Stimulated activated CD8-positive, alpha-beta memory T cell treated with anti-CD3 and anti-CD28 coated beads, Interleukin-7, amount 100 ng/mL, for 48 hours (primary cell): ENCODE measurements at places on chromosomes 2 and 18.

DNA sequence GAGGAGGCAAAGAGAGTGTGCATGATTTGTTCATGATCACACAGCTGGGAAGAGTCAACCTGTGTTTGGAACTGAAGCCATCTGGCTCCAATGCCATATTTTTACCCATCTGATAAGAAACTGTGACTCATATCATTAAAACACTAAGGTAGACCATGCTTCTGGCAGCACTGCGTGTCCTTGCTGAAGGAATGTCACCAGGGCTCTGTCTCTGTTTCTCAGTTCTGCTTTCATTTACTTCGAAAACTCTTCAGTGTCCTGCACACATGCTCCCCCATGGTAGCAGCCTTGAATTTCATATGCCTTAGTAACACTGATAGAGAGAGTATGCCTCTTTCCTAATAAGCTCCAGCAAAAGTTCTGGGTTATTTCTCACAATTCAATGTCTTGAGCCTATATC lies 830.4 kb downstream of the DCDC2C start:
- no peak for DNase-seq

GRCh38 chr2:52395912-52396311 lies 1364.0 kb upstream of the NRXN1 start:
- DNase-seq, result no peak

- DNase-seq, result no peak
These were observed 8.7 kb upstream of the NGEF start for GRCh38 chr2:233021771-233022170.

DNA sequence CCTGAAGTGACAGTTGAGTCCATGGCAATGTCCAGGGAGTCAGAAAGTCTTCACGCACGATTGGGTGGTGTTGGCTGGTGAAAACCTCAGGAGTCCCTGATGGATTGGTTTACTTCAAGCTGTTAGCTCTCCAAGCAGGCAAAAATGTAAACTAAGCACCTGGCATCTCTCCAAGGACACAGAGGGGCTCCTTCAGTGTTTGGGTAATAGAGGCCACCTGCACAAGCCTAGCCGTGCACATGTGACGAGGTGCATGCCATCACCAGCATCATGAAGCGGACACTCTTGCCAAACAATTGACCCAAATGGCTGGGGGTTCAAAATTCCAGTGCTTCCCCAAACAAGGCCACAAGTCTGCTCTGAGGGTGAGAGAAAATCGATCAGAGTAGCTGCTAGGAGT lies 104.7 kb upstream of the CD302 start:
- DNase-seq, result no peak

DNA sequence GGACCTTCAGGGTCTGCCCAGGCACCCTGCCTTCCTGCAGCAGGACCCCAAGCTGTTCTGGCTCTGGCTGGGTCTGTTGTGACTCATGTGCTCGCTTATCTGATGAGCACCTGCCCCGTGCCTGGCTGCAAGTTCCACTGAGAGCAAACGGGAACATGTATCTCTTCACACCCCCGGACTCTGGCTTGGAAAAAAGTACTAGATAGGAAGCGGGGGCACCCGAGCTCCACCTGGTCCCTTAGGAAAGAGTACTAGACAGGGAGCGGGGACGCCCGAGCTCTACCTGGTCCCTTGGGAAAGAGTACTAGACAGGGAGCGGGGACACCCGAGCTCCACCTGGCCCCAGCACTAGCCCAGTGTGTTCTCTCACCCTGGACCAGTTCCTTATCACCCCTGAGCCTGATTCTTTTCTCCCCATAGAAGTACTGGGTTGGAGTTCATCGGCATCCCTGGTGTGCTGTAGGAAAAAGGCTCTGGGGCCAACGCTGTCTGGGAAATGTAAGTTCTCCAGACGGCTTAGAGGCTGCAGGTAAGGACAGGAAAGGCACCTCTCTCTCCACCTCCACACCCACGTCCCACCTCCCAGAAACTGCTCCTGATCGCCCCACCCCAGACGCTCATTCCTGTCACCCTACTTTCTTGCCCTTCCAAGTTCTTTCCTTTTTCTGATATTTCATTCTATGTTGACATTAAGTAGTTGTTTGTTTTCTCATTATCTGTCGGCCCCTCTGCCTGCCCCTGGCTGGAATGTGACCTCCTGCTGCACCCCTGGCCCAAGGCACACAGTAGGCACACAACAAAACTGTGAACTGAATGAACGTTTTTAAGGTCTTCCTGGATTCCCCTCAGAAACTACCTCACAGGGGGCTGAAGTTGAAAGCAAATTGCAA lies 40.2 kb downstream of the HDAC4 start:
- no peak for DNase-seq

DNA sequence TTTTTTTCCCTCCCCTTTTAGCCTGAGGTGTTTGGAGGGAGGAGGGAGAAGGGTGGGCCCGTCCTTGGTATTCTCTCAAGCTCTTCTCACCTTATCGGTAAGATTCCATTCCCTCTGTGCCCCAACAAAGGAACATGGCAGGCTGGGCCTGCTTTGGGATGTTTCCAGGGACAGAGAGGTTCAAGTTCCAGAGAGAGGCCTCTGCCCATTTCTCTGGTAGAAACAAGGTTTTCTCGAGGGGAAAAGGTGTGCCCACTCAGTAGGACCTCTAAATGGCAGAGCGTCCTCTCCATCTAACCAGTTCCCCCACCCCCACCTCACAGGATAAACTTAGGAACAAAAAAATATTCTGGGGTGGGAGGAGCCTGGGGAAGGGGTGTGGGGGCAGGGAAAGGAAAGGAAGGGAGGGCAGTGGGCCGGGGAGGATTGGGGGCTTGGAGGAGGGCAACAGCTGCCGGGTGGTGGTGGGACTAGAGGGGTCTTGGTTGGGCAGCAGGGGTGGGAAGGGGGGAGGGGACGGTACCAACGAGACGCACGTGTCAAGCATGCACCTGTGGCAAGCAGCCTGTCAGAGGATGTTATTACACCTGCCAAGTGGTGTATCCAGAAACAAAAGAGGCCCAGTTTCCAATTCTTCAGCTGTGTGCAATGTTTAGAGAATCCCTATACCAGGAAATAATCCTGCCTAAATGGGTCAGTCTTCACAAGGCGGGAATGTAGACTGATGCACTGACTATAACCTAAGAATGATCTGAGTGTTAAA lies 2.1 kb downstream of the PCBP1 start:
- DNase-seq, result no peak

GRCh38 chr18:26133652-26134051 lies at the start of gene PSMA8:
TSS of gene PSMA8 (plus strand) at chr18:26133869. CDS start at chr18:26133966, 97 bp downstream.
- DNase-seq, result peak; percentile 32

DNA sequence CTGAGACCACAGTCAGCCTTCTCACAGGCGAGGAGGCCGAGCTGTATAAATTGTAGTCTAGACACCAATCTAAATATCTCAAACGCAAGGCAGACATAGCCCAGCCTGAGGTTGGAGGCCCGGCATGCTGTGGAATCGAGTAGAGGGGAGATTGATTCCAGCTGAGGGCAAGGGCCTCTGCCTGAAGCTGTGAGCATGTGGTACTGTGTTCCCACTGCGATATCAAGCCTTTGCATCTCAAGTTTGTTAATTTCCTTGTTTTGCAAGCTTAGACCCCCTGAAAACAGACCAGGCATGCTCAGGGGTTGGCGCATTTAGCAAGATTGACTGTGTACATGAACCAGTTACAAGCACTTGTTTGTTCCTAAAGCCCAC lies 65.1 kb upstream of the FOSL2 start:
- DNase-seq, result no peak
